ENCODE measurements at places on chromosomes 1 and 21.

- DNase-seq = no peak
These were observed 1.3 kb downstream of the CDK18 start for GRCh38 chr1:205505791-205506190.

GRCh38 chr1:24191860-24192259, 4.8 kb upstream of the IFNLR1 start:
- no peak for DNase-seq

- DNase-seq = no peak
These were observed 43.8 kb downstream of the KIRREL1 start for GRCh38 chr1:158037008-158037865.

DNA sequence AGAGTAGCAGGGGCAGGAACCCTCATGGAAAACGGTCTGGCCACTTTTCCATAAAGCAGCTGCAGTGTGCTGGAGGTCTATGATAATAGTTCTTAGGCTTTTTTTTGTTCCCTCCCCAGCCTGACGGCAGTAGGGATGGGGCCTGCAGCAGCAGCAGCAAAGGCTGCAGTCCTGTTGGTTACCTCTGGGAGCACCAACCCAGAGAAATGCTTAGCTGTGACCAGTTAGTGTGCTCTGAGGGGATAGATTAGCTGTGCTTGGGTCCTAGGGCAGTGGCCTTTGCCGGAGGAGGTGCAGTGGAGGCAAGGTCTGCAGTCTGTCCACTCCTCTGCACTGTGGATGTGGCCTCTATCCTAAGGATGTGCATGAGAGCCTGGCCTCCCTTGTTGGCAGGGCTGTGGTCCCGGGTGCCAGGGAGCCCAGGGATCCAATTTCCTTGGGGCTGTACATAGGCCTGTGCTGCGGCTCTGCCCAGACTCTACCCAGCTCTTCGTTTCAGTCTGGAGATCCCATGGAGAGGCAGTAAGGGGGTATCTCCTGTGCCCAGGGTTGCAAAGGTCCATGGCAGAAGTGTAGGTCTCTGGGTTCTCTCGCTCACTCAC, 322.7 kb downstream of the PTBP2 start:
- no peak for DNase-seq

DNA sequence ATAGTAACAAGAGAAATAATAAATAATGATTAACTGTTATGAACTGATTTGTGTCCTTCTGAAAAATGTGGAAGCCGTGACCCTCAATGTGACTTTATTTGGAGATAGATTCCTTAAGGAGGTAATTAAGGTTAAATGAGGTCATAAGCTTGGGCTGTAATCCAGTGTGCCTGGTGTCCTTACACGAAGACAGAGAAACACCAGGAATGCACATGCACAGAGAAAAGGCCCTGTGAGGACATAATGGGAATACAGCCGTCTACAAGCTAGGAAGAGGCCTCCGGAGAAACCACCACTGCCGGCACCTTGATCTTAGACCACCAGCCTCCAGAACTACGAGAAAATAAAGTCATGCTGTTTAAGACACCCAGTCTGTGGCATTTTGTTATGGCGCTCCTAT, 215.9 kb downstream of the NEGR1 start:
- no peak for DNase-seq

DNA sequence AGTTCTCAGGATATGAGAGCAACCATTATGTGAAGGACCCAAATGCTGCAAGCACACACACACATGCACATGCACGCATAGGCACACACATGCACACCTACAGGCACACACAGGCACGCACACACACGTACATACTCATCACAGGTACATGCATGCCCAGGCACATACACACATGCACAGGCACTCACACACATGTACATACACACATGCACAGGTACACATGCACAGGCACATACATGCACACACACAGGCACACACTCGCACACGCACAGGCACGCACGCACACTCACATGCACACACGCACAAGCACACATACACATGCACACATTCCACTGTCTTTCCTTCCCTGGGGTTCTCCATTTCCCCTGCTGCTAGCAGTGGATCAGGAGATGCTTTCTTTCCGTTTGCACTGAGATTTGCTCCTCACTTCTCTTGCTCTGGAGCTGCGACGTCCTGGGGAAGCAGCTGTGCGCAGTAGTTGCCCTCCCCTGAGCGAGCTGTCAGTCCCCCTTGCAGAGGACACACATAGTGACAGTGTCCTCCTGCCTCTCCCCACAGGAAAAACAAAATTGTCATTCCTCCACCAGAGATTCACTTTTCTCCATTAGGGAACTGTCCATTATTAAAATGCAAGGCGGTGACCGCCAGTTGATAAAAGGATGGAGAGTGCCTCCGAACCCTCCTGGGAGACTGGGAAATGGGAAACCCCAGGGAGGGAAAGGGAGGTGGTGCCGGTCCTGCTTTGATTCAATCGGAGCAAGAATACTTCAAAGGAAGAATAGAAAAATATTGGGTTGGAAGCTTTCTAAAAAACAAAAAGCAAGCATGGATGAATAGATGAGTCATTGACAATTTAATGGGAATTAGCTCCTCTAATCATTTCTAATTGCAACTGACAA, 69.5 kb downstream of the WDR4 start:
- no peak for DNase-seq

DNA sequence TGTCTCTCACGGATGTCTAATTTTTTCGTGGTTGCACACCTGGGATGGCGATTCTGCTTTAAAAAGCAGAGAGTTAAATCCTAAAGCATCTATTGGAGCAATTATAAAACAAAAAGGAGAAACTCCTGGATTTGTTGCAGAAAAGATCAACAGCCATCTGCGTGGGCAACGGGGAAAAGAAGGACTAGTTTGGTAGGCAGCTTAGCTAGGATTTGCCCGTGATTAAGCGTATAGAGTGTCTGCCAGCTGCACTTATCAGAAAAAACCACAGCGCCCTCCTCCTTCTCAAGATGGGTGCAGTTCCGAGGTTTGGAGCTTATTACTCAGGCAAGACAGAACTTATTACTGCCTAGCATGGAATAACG, 526 bp upstream of the SLC25A24 start:
- no peak for DNase-seq

DNA sequence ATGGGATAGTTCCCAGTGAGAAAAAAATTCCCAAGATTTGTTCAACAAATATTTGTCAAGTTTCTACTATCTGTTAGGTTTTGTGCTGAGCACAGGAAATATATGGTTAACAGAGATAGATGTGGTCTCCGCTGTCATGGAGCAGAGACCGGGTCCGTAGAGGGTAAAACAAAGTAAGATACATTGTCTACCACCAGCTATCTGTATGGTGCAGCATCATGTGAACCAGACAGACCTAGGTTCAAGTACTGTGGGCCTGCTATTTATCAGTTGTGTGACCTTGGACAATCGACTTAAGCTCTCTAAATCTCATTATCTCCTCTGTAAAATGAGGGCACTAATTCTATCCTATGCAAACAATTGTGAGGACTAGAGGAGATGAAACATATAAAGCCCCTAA, 109.8 kb downstream of the DUSP10 start:
- DNase-seq = no peak

GRCh38 chr1:155241069-155241679, 14.1 kb downstream of the ENTREP3 start:
- no peak for DNase-seq

DNA sequence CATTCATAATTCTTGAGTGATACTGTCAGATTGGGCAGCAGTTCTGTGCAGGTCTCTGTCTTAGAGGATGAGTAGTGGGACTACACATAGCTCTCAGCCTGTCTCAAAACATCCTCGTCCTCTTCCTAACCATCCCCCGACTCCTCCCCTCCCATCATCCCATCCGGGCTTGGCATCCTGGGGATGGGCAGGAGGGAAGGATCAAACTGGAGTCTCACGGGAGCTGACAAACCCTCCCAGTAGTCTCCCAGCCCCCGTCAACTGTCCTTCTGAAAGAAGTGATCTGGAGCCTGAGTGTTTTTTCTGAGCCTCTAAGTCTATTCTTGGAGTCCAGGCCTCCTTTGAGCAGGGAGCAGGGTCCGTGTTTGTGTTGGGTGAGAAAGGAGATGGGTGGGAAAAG, 102.0 kb downstream of the PAX7 start:
- no peak for DNase-seq

- DNase-seq = no peak
These were observed 108.9 kb downstream of the OMA1 start for GRCh38 chr1:58437623-58438022.

DNA sequence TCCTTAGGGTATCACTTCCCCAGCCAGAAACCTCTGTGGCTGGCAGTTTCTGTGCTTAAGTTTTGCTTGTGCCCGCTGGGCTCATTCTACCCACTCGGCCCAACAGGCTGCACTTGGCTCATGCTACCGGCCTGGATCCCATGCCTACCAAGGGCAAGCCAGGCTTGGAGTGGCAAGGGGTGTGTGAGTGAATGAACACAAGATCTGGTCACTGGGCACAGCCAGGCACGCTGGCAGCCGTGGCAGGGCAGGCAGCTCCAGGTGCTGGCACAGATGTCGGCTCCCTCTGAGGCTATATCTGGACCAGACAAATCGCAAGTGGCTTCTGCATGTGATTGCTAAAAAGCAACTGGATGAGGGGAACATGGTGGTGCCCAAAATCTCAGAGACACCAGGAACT, 740.5 kb upstream of the B3GALT2 start:
- DNase-seq = no peak

DNA sequence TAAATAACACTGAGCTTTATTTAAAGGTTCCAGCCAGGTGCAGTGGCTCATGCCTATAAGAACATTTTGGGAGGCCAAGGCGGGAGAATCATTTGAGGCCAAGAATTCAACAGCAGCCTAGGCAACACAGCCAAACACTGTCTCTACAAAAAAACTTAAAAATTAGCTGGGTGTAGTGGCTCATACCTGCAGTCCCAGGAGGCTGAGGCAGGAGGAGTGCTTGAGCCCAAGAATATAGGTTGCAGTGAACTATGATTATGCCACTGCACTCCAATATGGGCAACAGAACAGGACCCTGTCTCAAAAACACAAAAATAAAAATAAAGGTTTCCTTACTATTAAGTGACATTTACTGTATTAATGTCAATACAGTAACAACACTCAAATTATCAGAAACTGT, 2.1 kb downstream of the TAF12 start:
- no peak for DNase-seq

DNA sequence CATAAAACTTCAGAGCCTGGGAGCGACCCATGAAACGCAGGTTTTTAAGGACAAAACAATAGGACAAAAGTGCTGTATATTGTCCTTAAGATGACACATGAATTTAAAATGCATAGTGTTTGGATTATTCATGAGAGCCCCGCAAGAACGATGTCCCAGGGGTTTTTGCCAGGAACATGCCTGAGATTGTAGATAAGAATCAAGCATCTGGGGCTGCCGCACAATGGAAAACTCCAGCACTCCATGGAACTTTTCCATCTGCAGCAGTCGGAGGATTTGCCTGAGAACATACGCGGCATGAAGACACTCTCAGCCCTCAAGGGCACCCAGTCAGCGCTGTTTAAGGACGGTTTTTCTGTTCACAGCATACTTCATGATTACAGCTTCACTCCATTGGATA, 5.3 kb upstream of the ERG start:
- DNase-seq = no peak

- no peak for DNase-seq
These were observed 4.0 kb upstream of the ABCG1 start for GRCh38 chr21:42214921-42215320.

DNA sequence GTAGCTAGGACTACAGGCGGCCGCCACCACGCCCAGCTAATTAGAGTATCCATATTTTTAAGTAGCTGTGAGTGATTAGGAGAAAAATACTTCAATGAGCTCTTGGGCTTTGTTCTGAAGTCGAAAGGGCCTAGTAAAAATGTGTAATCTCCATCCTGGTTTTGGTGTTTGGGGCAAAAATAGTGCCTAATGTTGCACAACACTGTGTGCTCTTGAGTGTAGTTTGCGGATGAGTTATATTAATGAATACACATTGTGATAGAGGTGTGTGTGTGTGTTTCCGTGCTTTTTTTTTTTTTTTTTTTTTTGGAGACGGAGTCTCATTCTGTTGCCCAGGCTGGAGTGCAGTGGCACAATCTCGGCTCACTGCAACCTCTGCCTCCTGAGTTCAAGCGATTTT, 6.3 kb upstream of the ARID1A start:
- no peak for DNase-seq

DNA sequence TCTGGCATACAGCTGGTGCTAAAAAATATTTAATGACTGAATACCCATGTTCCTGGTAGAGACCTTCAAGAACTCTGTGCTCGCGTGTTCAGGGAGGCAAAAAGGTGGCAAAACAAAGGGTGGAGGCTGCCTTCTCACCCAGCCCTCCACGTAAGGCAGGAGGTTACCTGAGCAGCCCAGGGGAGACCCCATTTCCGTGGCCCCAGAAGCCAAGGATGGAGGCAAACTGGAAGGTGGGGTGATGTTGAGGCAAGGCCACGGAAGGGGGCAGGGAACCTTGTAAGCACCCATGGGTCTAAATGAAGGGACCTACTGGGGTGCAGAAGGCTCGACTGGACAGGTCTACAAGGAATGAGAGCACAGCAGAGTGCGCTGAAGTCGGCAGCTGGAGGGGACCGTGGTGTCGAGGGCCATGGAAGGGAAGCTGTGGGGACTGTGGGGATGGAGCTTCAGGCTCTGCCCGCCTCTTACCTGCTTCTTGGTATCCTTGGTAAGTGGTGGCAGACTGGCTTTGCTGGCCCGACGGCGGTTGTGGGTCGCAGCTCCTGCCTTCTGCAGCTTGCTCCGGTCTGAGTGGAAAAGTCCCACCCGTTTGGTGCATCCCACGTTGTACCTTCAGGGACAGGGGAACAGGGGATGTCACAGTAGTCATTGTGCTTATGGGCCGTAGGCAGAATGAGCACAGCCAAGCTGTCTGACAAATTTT, 8.9 kb upstream of the A3GALT2 start:
- DNase-seq = no peak

DNA sequence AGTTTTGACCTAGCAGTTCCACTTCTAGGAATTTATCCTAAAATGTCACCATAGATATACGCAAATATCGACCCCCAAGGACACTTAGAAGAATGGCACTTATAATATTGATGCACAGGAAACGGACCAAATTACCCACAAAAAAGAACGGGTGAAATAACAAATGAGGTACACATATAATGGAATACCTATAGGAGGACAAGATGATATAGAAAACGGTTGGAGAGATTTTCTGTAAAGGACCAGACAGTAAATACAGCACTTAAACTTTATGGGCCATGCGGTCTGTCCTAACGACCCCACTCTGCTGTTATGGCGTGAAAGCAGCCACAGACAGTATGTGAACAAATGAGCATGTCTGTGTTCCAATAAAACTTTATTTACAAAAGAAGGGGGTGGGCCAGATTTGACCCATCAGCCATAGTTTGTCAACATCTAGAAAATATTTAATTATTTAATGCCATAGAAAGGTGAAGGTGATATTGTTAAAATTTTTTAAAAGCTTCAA, 2.4 kb downstream of the TMPRSS3 start:
- no peak for DNase-seq

DNA sequence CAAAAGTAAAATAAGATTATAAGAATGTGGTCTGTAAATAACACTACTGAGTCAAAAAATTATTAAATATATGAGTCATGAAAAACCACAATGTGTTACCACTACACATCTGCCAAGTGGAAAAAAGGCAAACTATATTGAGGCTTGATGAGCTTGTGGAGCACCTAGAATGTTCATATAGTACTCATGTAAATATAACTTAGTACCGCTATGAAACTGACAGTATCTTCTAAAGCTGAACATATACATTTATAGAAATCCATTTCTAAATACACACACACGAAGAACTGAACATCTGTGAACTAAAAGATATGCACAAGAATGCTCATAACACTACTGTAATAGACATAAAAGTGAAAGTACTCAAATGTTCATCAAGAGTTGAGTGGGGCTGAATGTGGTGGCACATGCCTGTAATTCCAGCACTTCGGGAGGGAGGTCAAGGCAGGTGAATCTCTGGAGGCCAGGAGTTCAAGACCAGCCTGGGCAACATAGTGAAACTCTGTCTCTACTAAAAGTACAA, 18.5 kb upstream of the GBP3 start:
- no peak for DNase-seq

GRCh38 chr21:45539046-45539795, 3.0 kb downstream of the SLC19A1 start:
- DNase-seq = no peak
